ENCODE measurements at places on chromosomes 1 and 21.

GRCh38 chr1:64834734-64835133 is 89.9 kb downstream of the RAVER2 start:
- DNase-seq = no peak

GRCh38 chr1:231951374-231951773 is 324.8 kb downstream of the DISC1 start:
- DNase-seq = no peak

GRCh38 chr1:112318698-112319370 is 77.2 kb upstream of the CTTNBP2NL start:
- no peak for DNase-seq

GRCh38 chr1:84489766-84490165 is 10.7 kb downstream of the RPF1 start:
- DNase-seq = no peak

- no peak for DNase-seq
These were observed at the start of gene SLC6A17 for GRCh38 chr1:110150330-110151174. Gene SLC6A17, plus strand, starts transcription at chr1:110150494. Its CDS starts 16,436 bp downstream, at chr1:110166930.

DNA sequence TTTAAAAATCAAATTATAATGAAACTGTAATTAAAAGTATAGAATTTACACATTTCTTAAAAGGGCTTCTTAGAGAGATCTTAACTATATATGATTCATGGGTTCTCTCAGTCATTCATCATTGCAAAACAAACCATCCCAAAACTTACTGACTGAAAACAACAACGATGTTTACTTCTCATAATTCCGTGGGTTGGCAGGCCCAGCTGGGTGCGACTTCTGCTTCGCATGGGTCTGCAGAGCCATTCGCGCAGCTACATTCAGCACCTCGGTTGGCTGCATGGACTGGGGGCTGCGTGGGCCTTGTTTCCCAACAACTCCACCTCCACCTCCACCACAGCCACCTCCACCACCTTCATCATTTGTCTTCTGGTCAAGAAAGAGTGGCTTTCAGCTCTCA is 4.0 kb downstream of the SLAMF8 start:
- DNase-seq = no peak

DNA sequence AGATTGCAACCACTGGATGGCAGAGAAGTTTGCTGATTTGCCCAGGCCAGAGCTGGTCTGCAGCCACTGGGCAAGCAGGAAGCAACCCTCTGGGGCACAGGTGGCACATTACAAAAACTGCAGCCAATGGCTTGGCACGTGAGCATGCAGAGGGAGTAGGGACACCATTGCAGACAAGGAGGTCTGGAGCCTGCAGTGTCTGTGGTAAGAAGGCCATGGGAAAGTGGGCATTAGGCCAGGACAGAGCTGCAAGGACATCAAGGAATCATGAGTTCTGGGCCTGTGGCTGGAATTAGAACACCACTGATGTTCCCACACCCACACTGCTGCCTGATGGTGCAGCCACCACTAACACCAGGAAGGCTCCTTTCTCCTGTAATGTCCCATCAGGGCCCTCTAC is 113.0 kb downstream of the TSEN15 start:
- no peak for DNase-seq

GRCh38 chr1:230260831-230261230 is 165.3 kb downstream of the PGBD5 start:
- no peak for DNase-seq

DNA sequence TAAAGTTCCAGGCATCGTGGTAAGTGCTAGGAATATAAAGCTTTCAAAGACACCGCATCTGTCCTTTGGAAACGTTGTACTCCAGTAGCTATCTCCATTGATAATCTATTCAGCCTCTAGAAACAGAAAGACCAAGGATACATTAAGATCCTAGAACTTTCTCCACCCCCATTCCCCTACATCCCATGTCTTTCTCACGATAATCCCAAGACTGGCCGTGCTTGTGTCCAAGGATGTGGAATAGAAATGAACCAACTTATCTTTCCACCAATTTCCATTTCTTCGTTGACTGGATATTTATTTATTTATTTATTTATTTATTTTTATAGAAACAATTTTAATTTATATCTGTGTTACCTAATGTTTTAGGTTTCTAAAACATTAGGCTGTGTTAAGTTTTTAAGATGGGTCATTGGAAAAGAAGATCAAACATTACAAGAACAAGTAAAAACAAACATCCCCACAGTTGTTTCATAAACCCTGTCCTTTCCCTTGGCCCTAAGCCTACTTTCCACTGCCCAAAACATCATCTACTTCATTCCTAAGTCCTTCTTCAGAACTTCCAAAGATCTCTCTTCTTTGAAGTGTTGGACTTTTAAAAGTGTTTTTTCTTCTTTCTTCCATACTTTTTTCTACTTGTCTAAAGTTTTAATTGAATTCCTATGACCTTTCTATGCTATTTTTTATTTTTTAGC is 39.7 kb downstream of the LRRC8C start:
- no peak for DNase-seq

- DNase-seq = peak; percentile 11
These were observed 125.8 kb upstream of the HOOK1 start for GRCh38 chr1:59688976-59689375.

DNA sequence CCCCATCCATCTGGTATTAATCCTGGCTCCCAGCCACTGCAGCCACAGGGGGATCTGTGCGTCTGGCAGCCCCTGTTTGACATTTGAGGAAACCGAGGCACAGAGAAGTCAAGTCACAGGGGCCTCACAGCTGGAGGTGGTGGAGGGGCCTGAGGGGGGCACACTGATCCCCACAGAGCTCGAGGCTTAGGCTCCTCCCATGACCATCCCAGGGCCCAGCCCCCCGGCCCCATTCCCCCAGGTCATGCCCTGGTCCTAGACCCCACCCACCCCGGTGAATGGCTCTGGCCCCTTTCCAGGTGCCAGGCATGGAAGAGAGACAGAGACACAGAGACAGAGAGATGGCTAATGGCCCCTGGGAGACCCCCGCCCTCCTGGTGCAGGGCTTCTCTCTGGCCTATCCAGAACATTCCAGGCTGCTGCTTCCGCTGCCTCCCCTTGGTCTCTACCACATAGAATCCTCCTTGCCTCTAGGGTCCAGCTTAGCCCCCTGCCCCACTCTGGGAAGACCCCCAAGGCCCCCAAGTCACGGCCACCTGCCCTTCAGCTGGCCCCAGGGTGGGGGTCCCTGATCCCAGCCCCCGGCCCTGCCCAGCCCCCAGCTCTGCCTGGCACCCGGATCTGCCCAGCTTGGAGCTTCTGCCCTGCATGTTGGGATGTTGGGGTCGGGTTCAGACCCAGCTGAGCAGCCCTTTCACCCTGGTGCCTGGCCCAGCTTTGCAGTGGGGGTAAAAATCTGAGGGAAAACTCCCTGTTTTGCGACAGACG is 29.2 kb upstream of the LRRC3 start:
- no peak for DNase-seq

DNA sequence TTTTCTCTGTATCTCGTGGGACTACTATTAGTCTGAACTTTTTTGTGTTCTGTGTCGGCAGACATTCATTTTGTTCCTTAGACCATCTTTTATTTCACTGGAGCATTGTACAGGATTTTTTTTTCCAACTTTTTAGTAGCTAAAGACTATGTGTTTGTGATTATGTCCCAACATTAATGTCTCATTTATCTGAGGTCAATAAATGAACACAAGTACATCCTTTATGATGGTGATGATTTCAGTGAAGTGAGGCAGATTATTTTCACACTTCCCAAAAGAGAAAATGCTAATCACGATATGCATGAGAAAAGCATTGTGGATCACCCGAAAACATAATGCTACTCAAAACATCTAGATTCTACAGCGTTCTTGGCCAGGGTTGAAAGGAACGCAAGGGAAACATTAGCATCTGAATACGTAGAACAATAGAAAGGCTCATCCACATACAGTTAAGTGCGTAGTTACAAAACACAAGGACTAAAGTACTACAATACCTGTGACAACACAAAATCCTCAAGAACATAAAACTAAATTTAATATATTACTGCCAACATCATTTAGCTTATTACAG is 981.7 kb upstream of the NCAM2 start:
- DNase-seq = no peak

DNA sequence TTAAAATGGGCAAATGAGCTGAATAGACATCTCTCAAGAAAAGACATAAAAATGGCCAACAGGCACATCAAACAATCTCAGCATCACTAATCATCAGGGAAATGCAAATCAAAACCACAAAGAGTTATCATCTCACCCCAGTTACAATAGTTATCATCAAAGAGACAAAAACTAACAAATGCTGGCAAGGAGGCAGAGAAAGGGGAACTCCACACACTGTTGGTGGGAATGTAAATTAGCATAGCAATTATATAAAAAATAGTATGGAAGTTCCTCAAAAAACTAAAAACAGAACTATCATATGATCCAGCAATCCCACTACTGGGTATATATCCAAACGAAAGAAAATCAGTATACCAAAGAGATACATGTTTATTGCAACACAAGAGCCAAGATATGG is 68.7 kb downstream of the DENND1B start:
- no peak for DNase-seq

- DNase-seq = peak; percentile 94
These were observed 1.1 kb upstream of the LBR start for GRCh38 chr1:225428881-225429455.

DNA sequence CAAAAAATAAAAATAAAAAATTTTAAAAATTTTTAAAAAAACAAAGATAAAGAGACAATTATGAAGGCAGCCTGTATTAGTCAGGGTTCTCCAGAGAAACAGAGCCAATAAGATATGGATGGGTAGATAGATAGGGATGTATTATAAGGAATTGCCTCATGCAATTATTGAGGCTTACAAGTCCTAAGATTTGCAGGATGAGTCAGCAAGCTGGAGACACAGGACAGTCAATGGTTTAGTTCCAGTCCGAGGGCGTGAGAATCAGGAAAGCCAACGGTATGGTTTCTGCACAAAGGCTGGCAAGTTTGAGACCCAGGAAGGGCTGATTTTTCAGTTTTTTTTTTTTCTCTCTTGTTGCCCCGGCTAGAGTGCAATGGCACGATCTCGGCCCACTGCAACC is 24.1 kb upstream of the EIF4G3 start:
- no peak for DNase-seq
